ENCODE measurements at places on chromosomes 1 and 21.

DNA sequence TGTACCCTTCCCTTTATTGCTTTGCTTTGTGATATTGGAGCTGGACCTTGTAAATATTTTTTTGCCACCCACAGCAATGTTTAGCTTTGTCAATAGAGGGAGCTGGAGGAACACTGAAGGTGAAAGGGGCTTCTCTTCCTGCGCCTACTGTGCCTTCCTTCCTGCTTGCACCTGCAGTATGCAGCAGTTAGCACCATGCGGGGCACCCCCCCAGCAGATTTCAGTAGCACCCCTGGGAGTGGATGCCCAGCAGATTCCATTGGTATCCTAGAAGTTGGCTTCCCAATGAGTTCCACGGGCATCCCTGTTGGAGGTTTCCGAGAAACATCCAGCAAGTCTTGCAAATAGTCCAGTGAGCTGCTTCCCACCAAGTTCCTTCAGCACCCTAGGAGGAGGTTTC lies 25.6 kb downstream of the S100A10 start:
- peak; percentile 25 for DNase-seq

DNA sequence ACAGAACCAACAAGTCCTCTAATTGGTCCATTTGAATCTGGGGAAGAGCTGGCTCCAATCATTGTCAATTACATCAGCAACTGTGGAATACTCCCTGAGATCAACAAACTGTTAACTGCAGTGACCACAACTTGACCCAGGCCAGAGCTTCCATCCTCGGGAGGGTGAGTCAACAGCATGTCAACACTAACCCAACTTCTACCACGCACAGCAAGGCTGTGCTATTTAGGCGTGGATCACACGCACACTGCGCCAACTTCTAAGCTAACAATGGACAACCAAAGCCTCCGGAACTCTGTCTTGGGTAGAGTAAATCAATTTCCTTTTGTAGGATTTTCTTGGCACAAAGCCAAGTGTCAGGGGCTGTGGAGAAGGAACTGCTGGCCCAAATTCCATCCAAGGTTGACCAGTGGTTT lies 30.4 kb downstream of the APP start:
- no peak for DNase-seq

DNA sequence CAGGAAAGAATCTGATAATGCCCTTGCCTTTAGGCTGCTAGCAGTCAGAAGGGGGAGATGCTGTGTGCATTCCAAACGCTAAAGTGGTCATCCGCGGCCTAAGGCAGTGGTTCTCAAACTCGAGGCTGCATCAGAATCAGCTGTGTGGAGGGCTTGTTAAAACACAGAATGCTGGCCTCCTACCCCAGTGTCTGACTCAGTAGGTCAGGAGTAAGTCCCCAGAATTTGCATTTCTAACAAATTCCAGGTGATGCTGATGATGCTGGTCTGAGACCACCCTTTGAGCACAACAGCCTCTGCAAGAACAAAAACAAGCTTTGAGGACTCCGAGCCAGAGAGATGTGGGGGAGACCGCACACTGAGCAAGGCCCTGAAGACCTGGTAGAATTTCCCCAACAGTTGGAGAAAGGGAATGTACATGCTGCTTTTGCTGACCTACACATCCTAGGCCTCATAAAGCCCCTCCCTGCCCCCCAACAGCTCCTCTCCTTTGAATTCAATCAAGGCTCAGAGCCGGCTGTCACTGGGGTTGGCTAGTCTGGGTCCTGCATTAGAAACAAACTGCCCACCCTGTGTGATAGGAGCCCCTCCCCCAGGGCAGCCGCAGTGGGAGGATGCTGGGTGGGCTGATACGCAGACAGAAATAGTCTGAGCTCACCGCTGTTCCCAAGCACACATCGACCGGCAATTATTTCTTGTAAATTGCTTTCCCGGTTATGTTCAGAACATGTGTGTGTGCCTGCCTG lies 27.1 kb downstream of the SHISAL2A start:
- DNase-seq = no peak

- DNase-seq = no peak
Observed at GRCh38 chr1:193520472-193520871, 334.1 kb upstream of the B3GALT2 start.

DNA sequence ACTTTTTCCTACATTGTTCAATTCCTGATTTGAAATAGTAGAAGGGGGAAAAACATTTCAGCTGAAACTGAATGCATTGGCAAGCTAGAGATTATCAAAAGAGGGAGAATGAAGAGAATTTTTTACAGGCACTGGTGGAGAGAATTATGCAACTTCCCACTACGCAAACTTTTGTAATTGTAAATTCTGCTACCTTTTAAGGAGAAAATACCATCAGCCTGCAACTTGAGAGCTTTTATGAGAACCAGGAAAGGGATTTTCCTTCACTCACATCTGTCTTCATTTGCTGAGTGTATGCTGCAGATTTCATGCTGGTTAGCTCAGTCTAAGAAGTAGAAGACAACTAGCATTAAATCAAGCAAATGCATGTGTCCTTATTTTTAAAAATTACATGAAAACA lies 43.7 kb downstream of the ADAMTS1 start:
- DNase-seq = no peak

GRCh38 chr1:38203441-38203840 lies 156.8 kb upstream of the POU3F1 start:
- no peak for DNase-seq

- DNase-seq = no peak
Observed at GRCh38 chr1:46492871-46493270, 3.2 kb downstream of the DMBX1 start.

Data from activated CD4-positive, CD25-positive, alpha-beta regulatory T cell (primary cell).